ENCODE measurements at places on chromosomes 11 and 22.

GRCh38 chr11:88596786-88597185 lies 259.2 kb upstream of the CTSC start:
- H3K4me3 ChIP-seq = no peak overlapping the region
- H3K27me3 ChIP-seq = no peaks in the 10 kb centered on the region
- H3K27ac ChIP-seq = no peak overlapping the region
- no peaks in the 10 kb centered on the region for H3K4me1 ChIP-seq

GRCh38 chr11:66986178-66986545 lies 11.1 kb downstream of the C11orf86 start:
- H3K4me3 ChIP-seq = no peak overlapping the region
- DNase-seq = peak; percentile 59

GRCh38 chr11:82826526-82826925 lies 73.7 kb downstream of the PRCP start:
- H3K27me3 ChIP-seq = no peaks in the 10 kb centered on the region
- H3K4me3 ChIP-seq = no peak overlapping the region
- no peak for DNase-seq

- no peak for DNase-seq
- H3K27me3 ChIP-seq = no peaks in the 10 kb centered on the region
- H3K36me3 ChIP-seq = no peaks in the 10 kb centered on the region
- no peaks in the 10 kb centered on the region for H3K4me1 ChIP-seq
- no peak overlapping the region for H3K4me3 ChIP-seq
These were observed 135.6 kb downstream of the SBF2 start for GRCh38 chr11:10158461-10158860.

DNA sequence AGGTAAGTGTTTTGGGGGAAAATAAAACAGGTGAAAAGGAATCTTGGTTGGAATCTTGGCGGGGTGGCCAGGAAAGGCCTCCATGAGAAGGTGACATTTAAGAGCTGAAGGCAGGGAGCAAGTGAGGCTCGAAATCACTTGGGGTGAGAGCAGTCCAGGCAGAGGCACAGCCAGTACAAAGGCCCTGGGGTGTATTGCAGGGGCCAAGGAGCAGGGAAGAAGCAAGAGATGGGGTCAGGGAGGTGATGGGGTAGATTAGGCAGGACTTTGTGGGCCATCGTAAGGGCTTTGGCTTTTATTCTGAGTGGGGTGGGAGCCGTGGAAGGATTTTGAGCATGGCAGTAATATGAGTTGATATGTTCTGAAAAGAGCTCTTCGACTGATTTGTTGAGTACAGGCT lies 551.1 kb downstream of the MN1 start:
- no peaks in the 10 kb centered on the region for H3K36me3 ChIP-seq
- H3K27ac ChIP-seq = no peak overlapping the region
- DNase-seq = no peak
- no peak overlapping the region for H3K4me3 ChIP-seq
- H3K27me3 ChIP-seq = no peaks in the 10 kb centered on the region

DNA sequence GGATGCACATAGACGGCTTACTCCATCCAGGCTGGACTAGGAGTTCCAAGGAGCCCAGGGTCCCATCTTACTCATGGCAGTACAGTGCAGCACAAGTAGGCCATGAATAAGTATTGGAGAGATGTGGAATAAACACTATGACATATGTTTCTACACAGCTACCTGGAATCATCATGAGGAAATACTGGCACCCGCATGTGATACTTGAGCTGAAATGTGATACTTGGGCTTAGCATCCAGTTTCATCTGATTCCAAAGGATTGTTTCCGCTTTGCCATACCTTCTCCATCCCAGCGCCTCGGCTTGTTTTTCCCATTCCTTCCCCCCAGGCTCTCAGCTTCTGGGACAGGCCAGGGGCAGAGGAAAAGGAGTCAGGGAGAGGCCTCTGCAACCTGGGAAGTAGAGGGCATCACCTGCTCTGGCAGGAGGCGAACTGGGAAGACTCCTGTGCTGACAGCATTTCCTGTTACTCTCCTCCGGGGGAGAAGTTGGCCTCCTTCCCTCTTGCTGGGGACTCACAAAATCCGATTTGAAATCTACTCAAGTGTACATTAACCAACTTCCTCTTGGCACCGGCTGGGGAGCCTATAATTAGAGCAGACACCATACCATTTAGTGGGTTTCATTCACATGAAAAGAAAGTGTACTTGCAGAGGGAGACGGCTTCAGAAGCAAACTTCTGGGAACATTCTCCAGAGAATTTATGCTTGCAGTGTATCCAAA lies 187.8 kb downstream of the MIAT start:
- no peak overlapping the region for H3K4me3 ChIP-seq
- no peak overlapping the region for H3K27ac ChIP-seq
- no peak for DNase-seq
- no peaks in the 10 kb centered on the region for H3K27me3 ChIP-seq

- no peak overlapping the region for H3K27ac ChIP-seq
- H3K4me3 ChIP-seq = no peak overlapping the region
- no peaks in the 10 kb centered on the region for H3K27me3 ChIP-seq
These were observed 77.9 kb upstream of the ALX4 start for GRCh38 chr11:44387825-44388224.

DNA sequence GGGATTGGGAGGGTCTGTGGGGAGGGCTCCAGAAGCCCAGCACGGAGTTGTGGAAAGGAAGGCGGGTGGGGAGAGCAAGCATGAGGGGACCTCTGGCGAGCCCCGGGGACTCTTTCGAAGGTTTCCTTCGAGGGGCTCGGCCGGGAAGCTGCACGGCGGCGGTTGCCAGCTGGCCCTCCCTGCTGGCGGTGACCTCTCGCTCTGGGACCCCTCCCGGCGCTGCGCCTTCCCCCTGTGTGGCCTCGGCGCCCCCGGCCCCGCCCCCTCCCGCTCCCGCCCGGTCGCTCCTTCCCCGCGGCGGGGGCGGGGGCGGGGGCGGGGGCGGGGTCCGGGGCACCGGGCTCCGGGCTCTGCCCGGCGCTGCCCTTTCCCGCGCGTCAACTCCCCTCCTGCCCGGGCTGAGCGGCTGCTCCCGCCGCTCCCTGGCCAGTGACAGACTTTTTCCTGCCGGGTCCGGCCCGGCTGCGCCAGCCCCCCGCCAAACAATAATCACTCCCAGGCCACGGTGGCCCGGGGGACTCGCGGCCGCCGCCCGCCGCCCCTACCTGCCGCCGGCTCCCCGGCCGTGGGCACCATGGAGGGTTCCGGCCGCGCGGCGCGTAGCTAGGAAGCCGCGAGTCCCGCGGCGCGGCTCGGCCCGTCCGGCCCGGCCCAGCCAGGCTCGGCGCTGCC lies 941 bp downstream of the CLCF1 start:
- H3K36me3 ChIP-seq = no peaks in the 10 kb centered on the region
- DNase-seq = no peak
- H3K4me3 ChIP-seq = peak overlapping the region; percentile 50
- H3K4me1 ChIP-seq = peaks cover 39% of the 10 kb centered on the region
- H3K27me3 ChIP-seq = no peaks in the 10 kb centered on the region

DNA sequence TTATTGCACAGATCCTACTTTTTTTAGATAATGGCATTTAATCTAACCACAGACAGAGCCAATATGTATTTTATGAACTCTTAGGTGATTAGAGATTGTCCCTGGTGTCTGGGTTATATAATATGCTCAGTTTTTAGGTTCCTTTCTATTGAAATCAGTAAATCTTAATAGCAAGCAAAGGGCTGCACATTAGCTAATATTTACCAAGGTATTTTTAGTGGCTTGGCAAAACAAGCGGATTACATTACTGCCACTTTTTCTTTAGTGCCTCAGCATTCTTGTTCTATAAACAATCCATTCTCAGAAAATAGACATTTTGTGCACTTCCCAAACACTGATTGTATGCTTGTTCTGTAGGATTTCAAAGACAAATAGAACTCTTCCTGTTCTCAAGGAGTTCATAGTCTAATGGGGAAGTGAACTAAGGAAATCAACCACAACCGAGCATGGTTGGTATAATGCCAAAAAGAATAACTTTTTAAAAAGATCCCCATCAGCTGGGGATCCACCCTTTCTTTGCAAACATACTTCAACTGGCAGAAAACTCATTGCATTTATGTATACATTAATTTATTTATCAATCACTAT lies 23.8 kb downstream of the KCNJ1 start:
- H3K4me3 ChIP-seq = no peak overlapping the region
- DNase-seq = no peak
- no peaks in the 10 kb centered on the region for H3K36me3 ChIP-seq
- H3K27ac ChIP-seq = no peak overlapping the region
- H3K27me3 ChIP-seq = no peaks in the 10 kb centered on the region

GRCh38 chr11:126139111-126140091 lies 72.0 kb downstream of the RPUSD4 start:
- DNase-seq = no peak
- H3K27me3 ChIP-seq = no peaks in the 10 kb centered on the region
- H3K4me3 ChIP-seq = no peak overlapping the region
- peak overlapping the region; percentile 39 for H3K27ac ChIP-seq

All from body of pancreas (tissue), 4 donors.